ENCODE measurements at places on chromosomes 12 and 14.
A peak's percentile ranks its signal among the peaks of the same experiment; 100 is the strongest.

GRCh38 chr14:100645196-100645981, 58.2 kb upstream of the BEGAIN start:
- H3K27ac ChIP-seq, result peak overlapping the region; percentile 64
- H3K36me3 ChIP-seq, result no peaks in the 10 kb centered on the region
- H3K27me3 ChIP-seq, result no peaks in the 10 kb centered on the region
- peaks cover 47% of the 10 kb centered on the region for H3K4me1 ChIP-seq
- peak; percentile 91 for DNase-seq

DNA sequence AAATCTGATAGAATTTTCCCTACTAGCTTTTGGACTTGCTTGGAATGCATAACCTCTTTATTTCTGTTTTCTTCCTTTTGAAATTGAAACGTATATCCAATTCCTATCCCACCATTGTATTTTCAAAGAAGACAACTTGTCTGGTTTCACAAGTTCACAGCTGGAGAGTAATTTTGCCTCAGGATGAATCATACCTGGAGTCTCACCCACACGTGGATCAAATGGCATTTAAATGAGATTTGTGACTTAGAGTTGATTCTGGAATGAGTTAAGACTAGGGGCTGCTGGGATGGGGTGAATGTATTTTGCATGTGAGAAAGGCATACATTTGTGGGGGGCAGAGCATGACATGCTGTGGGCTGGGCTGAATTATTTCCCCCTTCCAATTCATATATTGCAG, 516.5 kb upstream of the MGAT4C start:
- H3K4me3 ChIP-seq, result no peak overlapping the region
- H3K36me3 ChIP-seq, result no peaks in the 10 kb centered on the region
- H3K27me3 ChIP-seq, result no peaks in the 10 kb centered on the region
- no peak overlapping the region for H3K27ac ChIP-seq

GRCh38 chr12:96308881-96309280, 91.4 kb downstream of the CDK17 start:
- no peak for DNase-seq
- H3K27ac ChIP-seq, result no peak overlapping the region
- H3K4me3 ChIP-seq, result no peak overlapping the region
- H3K27me3 ChIP-seq, result no peaks in the 10 kb centered on the region
- H3K36me3 ChIP-seq, result peaks cover 23% of the 10 kb centered on the region
- H3K4me1 ChIP-seq, result no peaks in the 10 kb centered on the region

- H3K4me1 ChIP-seq, result no peaks in the 10 kb centered on the region
- H3K27me3 ChIP-seq, result no peaks in the 10 kb centered on the region
- no peak for DNase-seq
- H3K4me3 ChIP-seq, result no peak overlapping the region
Observed at GRCh38 chr14:64421166-64421565, 33.0 kb downstream of the MTHFD1 start.

DNA sequence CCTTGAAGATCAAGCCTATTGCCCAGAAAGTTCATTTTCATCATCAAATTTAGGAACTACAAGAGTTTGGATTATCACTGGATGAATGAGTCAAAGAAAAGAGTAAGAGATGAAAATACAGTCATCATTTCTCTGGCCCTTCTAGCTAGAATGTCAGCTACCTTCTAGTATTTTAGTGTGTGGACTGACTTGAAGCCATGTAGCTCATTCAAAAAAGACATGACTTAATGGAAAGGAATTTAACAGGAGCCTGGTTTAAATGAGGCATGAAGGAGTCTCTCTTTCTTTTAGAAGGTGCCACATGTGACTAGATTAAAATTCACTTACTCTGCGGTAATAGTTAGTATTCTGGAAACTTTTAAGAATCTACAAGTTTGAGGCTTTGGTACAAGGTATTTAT, 7.1 kb downstream of the PTHLH start:
- no peaks in the 10 kb centered on the region for H3K36me3 ChIP-seq
- no peak for DNase-seq
- no peak overlapping the region for H3K27ac ChIP-seq
- no peak overlapping the region for H3K4me3 ChIP-seq
- peaks cover 72% of the 10 kb centered on the region for H3K27me3 ChIP-seq

- H3K4me1 ChIP-seq, result no peaks in the 10 kb centered on the region
- H3K4me3 ChIP-seq, result no peak overlapping the region
- no peak overlapping the region for H3K27ac ChIP-seq
- DNase-seq, result no peak
Observed at GRCh38 chr12:107818984-107819383, 44.5 kb downstream of the ASCL4 start.

DNA sequence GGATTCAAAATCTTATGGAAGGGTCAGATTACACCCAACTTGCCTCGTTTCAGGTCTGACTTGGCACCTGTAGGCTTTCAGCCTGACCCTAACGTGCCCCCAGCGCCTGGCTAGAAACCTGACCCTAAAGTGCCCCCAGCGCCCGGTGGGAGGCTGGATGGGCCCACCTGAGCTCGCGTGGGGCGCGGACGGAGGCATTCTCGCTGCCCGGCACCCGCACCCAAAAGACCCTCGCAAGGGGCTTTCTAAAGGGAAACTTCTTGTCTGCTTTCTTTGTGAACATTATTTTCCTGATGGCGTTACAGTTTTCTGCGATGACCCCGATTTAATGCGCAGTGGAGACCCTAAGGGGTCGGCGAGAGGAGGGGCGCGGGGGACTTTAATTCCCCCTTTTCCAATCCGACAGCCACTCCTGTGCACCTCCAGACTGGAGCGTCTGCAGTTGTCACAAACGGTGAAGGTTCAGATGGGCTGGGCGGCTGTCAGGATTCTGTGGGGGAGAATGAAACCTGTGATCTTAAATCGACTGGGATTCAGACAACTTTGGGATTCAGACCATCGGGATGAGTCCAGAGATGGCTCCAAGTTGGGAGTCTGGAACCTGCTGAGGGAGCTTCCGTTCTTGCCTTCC, 751 bp upstream of the HRK start:
- peaks cover 56% of the 10 kb centered on the region for H3K4me1 ChIP-seq
- peak overlapping the region; percentile 69 for H3K27ac ChIP-seq
- H3K36me3 ChIP-seq, result no peaks in the 10 kb centered on the region
- peaks cover 62% of the 10 kb centered on the region for H3K27me3 ChIP-seq

GRCh38 chr12:57741844-57742738, 2.7 kb upstream of the TSPAN31 start:
- H3K4me1 ChIP-seq, result peaks cover 60% of the 10 kb centered on the region
- H3K27ac ChIP-seq, result peak overlapping the region; percentile 82
- H3K36me3 ChIP-seq, result peaks cover 16% of the 10 kb centered on the region

GRCh38 chr12:91327889-91328288, 145.3 kb upstream of the DCN start:
- H3K27ac ChIP-seq, result no peak overlapping the region
- H3K36me3 ChIP-seq, result no peaks in the 10 kb centered on the region
- no peak overlapping the region for H3K4me3 ChIP-seq
- DNase-seq, result no peak
- no peaks in the 10 kb centered on the region for H3K27me3 ChIP-seq

- no peaks in the 10 kb centered on the region for H3K36me3 ChIP-seq
- no peak overlapping the region for H3K4me3 ChIP-seq
- H3K27ac ChIP-seq, result peak overlapping the region; percentile 8
- no peaks in the 10 kb centered on the region for H3K27me3 ChIP-seq
- H3K4me1 ChIP-seq, result peaks cover 5% of the 10 kb centered on the region
Observed at GRCh38 chr12:122399254-122399591, 23.2 kb downstream of the CLIP1 start.
